Common myeloid progenitor, CD34-positive (primary cell): ENCODE measurements at places on chromosomes 16 and 17.

DNA sequence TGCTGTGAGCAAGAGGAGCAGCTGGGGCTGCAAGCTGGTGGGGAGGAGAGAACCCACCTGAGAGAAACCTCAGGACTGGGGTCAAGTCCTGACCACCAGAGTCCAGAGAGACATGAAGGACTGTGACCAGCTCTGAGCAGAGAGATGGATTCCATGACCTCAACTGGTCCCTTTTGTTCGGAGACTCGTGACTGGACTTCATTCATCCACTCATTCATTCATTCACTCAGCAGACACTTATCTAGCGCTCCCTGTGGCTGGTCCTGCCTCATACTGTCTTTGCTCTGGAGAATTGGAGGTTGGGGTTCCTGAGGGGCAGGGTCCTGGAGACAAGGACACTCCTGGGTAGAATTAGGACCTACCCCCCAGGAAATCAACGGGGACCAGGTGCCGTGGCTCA, 4.0 kb downstream of the ERBB2 start:
- no peak for DNase-seq

DNA sequence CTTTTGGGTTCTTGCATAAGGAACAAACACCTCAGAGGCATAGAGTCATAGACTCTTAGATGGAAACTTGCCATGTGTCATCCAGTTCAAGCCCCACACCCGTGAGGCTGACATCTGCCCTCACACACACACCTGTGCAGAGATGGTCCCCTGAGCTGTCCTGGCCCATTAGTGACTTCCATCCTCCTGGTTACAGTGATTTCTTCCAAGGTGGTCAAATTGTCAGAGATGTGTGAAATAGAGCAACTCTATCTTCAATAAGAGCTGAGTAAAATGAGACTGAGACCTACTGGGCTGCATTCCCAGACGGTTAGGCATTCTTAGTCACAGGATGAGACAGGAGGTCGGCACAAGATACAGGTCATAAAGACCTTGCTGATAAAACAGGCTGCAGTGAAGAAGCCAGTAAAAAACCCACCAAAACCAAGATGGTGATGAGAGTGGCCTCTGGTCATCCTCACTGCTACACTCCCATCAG, 342.2 kb upstream of the TNRC6C start:
- DNase-seq, result no peak

GRCh38 chr17:19461116-19461515, 50.1 kb downstream of the RNF112 start:
- DNase-seq, result no peak

- no peak for DNase-seq
These were observed 3.8 kb upstream of the SNX20 start for GRCh38 chr16:50684823-50685461.

DNA sequence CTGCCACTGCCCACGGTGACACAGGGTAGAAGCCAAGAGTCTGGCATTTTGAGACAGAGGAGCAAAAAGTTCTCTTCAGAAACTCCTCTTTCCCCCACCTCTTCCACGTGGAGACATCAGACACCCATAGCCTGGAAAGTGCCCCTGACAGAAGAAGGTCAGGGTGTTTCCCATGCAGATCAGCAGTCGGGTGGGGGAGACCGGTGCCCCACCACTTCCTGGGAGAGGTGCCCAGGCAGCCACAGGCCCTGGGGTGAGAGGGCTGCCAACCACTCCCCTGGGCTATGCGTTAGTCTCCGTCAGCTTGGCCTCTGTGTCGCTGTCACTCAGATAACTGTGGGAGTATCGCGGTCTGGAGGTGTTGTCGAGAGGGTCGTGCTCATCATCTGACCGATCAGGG, 31.5 kb downstream of the PIPOX start:
- DNase-seq, result no peak

- DNase-seq, result peak; percentile 85
These were observed 9.4 kb downstream of the RPL19 start for GRCh38 chr17:39209317-39210092.

- DNase-seq, result no peak
These were observed 798 bp downstream of the CLDN9 start for GRCh38 chr16:3013491-3013951.

GRCh38 chr16:72244853-72245252, 72.9 kb upstream of the PMFBP1 start:
- no peak for DNase-seq

DNA sequence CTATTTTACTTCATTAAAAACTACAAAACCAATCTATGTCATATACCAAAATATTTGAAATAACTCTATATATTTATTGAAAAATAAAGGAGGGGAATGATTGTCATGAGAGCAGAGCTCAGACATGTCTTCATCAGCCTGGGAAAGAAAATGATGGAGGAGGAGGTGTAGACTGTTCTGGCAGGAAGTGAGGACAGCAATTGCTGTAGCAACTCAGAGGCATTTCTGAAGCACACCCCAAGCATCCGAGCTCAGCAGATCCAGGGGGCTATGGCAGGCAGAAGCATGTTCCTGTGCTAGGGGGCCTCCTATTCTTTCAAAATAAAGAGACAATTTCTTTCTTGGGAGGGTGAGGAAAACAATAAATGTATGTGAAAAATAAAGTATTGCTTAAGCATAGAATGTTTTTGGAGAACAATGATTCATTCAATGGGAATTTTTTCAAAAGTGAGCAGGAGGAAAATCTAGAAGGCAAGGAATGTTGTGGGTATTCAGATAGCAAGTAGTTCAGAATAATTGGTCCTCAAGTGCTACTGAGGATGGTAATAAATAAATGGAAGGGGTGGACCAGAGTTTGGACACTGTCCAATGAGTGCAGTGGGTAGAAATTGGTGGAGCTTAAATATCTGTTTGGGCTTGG, 383.4 kb downstream of the CDH11 start:
- no peak for DNase-seq

DNA sequence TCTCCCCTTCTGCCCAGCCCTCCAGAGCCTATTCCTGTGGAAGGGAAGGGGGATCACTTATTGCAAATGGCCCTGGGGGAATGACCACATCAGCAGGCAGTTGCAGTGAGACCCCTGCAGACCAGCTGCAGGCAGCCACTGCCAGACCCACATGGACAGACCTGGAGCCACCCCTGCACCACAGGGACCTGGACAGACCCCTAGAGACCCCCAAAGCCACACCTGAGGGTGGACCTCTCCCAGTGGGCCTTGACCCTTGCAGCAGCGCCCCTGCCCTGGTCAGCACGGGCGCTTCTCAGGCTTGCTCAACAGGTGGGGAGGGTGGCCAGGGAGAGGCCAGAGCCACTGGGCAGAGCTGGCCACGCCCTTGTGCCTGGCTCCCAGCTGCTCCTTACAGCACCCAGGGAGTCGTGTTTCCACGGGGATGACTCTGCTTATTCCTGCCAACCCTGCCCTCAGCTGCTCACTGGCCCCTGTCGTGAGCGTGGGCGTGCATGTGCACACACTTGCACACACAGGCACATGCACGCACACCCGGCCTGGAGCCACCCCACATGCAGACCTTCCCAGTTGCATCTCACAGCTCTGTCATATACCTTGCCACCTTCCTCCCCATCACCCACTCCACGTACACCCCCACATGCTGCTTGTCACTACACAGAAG, 1.3 kb upstream of the SCN4A start:
- DNase-seq, result no peak

GRCh38 chr17:50263331-50264262, 10.7 kb upstream of the TMEM92 start:
- DNase-seq, result no peak

DNA sequence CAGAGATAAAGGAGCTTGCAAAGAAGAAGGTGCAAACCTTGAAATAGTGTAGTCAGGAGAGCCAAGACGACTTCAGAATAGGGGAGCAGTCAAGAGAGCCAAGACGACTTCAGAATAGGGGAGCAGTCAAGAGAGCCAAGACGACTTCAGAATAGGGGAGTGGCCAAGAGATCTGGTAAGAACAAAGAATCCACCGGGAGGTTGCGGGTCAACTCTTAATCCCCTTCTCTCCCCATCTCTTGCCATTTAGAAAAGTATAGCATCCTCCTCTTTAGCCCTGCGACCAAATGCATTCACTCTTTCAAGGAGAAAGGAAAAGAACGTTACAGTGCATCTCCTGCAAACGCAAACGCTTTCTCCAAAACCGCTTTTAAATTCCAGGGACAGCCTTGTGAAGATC, 713 bp downstream of the KNOP1 start:
- no peak for DNase-seq

GRCh38 chr17:12365805-12366204, 299.9 kb upstream of the MYOCD start:
- DNase-seq, result no peak

- DNase-seq, result no peak
These were observed 814 bp upstream of the DYNLL2 start for GRCh38 chr17:58082341-58082869.

DNA sequence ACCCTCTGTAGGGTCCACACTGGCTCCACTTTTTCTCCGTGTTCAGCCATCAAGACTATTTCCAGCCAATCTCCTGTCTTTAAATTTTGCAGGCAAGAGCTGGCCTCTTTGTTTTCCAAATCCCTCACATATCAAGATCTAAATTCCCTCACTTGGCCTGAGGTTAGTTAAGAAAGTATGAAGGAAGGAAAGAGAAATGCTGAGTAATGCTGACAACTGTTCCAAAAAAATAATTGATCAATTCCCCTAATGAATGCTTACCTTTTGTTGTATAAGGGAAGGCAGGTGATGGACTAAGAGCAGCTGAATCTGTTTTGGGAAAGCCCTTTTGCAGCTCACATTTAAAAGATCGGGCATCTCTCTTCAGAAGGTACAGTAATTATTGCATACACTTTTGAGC, 105.1 kb upstream of the KCNJ16 start:
- no peak for DNase-seq

DNA sequence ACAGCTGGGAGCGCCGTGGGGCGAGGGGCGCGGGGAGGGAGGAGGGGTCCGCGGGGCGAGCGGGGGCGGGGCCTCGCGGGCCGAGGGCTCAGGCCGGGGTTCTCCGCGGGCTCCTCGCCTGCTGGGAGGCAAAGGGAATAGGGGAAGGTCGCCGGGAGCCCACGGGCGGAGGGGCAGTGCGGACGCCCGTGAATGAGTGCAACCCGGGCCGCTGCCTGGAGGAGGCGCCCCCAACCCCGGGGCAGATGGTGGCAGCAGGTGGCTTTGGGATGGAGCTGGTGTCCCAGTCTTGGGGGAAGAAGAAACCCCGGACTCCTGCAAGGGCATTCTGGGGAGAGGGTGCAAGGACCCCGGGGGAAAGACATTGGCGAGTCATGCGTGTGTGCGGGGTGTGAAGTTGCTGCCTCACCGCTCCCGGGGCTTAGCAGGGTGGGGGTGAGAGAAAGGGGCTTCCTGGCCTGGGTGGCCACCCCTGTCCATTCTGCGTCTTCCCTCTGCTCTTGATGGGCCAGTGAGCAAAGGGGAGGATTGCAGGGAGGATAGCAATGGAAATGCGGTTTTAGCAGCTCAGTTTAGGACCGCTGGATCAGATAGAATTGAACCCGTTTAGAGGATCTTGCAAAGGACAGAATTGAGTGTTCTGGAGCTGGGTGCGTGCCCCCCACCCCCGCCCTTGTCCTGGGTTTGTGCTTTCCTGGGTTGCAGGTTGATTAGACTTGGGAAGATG, 526 bp downstream of the KIAA0513 start:
- DNase-seq, result peak; percentile 29

- no peak for DNase-seq
These were observed 90.3 kb upstream of the MPHOSPH6 start for GRCh38 chr16:82260212-82260795.

- no peak for DNase-seq
These were observed 186.4 kb upstream of the ERCC4 start for GRCh38 chr16:13733561-13733960.

DNA sequence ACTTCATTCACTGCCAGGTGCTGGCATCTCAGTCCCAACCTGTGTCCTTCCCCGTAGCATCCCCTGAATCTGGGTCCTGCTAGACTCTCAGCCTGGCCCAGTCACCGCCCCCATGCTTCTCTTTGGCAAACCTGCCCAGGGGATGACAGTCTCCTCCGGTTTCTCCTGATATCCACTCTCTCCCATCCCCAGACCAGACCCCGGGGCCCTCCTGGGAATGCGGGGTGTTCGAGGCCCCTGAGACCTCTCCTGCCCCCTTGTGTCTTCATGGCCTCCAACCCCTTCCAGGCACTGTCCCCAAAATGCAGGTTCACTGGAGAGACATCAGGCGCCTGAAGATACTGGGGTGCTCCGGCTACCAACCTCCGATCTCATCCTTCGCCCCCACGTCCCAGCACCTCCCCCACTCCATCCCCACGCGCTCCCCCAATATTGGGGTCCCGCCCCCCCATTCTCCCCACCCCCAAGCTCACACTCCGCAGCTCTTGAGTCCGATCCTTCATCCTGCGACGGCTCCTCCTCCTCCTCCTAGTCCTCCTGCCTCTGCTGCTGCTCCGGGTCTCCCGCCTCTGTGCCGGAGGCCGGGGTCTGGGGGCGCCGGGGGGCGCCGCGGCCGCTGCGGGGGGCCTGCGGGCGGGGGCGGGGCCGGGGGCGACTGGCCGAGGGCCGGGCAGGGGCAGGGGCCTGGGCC, 399 bp downstream of the STX1B start:
- no peak for DNase-seq

DNA sequence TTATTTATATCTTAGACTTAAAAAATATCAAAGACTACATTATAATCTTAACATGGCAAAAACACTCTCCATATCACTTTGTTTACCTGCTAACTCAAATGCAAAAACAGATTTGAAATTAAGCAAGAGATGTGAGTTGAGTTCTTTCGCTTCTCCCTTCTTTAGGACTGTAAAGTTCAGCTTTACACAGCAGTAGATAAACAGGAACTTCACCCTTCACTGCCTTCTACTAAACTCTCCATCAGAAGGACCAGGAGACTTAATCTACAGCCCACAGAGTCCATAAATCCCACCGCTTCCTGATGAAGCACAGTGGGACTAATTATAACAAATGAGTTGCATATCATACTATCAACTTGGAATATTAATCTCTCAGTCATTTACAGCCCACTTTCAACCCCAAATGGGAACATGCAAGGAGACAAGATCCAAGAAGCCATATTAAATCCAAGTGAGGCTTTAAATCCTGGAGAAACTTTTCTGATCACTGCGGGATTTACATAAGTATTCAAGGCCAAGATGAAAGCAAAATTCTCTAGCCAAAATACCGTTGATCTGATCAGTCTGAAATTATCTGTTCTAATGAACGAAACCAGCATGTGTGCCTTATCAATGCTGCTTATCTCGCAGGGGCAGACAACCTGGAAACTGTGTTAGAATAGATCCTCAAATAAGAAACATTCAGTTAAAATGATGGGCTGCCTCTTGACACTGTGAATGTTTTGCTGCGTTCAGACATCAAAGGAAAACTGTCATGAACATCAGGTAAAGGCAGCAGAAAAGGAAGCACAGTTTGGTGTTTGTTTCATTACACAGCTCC, 1.6 kb downstream of the AMFR start:
- DNase-seq, result peak; percentile 37

- no peak for DNase-seq
These were observed 47.5 kb downstream of the SF3B3 start for GRCh38 chr16:70570967-70571570.

GRCh38 chr17:66260275-66260674, 31.1 kb upstream of the APOH start:
- DNase-seq, result no peak

GRCh38 chr16:76194616-76195015, 82.6 kb upstream of the CNTNAP4 start:
- no peak for DNase-seq

- DNase-seq, result no peak
These were observed 78.5 kb downstream of the MRC2 start for GRCh38 chr17:62705778-62706597.

- DNase-seq, result peak; percentile 55
These were observed 24.3 kb upstream of the LASP1NB start for GRCh38 chr17:38900978-38901656.
